GM13977 (cell line): ENCODE measurements at places on chromosomes 1 and 21.

GRCh38 chr1:78902641-78903040 is 103.9 kb downstream of the ADGRL4 start:
- DNase-seq: no peak

DNA sequence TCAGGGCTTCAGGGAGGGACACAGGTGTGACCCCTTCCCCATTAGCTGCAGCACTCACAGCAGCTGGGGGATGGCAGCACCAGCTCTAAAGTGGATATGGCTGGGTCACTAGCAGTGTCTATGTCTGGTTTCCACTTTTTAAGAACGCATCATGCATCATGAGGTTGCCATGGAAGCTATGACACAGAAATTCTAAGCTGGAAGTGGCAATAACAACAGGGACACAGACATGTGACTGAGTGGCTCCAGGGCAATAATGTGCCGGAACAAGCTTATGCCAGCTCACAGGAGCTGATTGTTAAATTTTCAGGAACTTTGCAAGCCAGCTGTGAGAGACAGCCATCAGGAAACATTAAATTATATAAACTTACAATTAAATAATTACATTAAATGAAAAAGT is 51.2 kb upstream of the NFASC start:
- no peak for DNase-seq

DNA sequence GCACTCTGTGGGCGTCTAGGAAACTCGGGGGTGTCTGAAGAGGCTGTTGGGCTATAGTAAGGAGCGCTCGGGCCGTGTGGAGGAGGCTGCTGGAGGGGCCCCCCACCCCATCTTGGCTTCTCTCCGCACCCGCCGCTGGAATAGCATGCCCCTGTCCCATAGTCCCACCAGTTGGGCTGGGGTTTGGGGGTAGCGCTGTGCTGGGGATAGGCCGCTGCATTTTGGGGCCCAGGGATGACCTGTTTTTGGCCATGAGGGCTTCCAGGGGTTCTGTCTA is 511 bp downstream of the EFNA3 start:
- no peak for DNase-seq

- no peak for DNase-seq
These were observed 71.4 kb downstream of the DDR2 start for GRCh38 chr1:162703708-162704107.

DNA sequence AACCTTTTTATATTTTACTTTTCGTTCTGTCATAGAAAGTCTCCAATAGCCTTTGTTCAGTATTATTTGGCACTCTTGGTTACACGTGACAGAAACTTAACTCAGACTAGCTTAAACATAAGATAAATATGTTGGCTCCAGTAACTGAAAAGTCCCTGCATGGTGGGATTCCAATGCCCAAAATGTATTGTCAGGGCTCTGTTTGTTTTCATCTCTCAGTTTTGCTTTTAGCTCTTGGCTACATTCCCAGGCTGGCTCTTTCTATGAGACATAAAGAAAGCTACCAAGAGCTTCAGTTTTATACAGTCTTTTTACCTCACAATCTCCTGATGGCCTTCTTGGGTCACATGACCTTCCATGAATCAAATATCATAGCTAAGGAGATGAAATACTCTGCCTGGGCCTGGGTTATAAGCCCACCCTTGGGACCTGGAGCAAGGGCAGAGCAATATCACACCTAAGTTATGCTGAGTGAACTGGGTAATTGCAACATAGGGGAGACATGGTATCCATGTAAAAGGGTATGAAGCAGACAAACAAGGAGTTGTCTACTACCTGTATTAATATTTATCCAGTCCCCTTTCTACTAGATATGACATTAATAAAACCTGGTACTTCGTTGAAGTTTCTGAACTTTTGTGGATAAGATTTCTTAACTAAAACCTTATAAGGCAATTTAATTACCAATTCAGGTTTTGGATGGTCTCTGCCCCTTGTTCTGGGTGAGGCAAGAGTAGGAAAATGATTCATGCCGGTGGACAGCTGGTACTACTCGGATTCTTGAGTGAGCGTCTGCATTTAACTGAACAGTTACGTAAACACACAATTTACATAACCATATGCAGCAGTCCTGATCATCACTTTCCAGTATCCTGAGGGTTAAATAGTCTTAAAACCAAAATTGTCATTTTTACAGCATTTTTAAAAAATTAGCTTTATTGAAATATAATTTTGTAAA is 442.3 kb downstream of the GPATCH2 start:
- no peak for DNase-seq

GRCh38 chr1:236858165-236858564 is 63.1 kb downstream of the MTR start:
- DNase-seq: no peak

GRCh38 chr1:213380865-213381264 is 329.8 kb downstream of the RPS6KC1 start:
- no peak for DNase-seq

DNA sequence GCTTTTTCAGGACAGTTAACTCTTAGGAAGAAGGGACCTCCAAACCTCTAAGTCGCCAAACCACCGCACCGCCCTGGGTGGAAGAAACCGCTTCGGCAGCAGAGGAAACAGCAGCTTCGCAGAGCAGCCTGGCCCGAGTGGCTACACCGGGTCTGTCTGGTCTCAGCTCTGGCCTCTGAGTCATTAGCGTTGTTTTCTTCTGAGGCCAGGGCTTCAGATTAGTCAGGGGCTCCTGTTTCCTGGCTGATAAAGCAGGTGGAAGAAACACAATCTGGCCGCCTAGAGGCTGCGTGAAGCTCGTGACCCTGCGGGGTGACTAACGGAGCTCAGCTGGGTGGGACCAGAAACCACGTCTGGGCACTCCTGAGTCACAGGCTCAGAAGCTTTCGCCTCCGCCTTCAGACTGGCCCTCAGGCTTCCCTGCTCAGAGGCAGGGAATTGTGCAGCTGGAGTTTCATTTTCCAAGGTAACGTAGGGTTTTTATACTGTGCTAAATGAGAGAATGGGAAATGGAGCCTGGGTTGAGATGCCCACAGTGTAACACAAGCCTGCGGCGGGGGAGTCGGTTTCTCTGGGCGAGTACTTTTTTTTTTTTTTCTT is 44.9 kb downstream of the CHAF1B start:
- DNase-seq: peak; percentile 86

DNA sequence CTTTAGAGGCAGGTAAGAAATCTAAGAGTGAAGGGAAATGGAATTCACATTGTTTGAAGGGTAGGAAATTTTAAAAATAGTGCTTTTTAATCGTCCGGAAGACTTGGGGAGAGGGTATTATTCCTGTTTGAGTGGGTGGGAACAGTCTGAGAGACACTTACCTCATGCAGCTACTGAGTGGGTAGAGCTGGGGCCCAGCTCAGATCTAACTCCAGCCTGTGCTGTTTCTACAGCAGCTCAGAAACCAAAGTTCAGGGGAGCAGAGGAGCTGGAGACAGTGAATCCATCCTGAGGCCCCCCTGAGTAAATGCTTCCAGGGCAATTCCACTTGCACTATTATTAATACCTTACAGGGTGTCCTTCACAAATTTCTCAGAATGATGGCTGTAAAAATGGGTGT is 63.8 kb downstream of the FGGY start:
- DNase-seq: no peak

DNA sequence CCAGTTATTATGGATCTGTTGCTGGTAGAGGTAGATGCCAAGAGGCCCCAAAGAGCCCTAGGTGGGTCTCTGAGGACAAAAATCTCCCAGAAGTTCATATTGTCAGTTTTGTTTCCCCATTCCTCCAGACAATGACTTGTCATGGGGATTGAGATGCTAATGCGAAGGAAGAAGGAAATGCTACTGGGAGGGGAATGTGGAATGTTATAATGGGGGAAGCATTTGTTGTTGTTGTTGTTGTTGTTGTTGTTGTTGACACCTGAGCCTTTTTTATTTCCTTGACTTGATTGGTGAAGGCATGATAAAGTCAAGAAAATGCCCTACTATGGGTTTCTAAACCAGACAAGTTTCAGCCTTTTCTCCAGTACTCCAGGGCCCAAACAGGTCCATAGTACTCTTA is 108.9 kb downstream of the BEND5 start:
- DNase-seq: no peak

DNA sequence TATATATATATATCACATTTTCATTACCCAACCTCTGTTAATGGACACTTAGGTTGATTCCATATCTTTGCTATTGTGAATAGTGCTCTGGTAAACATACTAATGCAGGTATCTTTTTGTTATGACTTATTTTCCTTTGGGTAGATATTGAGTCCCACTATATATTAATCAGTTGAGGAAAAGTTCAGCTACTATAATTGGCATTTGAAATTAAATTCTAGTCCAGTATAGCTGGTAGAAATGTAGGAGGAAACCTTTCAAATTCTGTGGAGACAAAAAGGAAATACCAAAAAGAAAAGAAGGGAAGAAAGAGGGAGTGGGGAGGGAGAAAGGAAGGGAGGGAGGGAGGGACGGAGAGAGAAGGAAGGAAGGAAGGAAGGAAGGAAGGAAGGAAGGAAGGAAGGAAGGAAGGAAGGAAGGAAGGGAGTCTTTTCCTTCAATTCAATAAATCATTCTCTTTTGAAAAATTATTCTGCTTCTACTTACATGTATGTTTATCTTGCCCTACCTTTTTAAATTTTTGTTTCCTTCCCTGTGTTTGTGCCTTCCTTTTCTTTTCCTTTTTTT is 311.9 kb downstream of the TPR start:
- DNase-seq: no peak

DNA sequence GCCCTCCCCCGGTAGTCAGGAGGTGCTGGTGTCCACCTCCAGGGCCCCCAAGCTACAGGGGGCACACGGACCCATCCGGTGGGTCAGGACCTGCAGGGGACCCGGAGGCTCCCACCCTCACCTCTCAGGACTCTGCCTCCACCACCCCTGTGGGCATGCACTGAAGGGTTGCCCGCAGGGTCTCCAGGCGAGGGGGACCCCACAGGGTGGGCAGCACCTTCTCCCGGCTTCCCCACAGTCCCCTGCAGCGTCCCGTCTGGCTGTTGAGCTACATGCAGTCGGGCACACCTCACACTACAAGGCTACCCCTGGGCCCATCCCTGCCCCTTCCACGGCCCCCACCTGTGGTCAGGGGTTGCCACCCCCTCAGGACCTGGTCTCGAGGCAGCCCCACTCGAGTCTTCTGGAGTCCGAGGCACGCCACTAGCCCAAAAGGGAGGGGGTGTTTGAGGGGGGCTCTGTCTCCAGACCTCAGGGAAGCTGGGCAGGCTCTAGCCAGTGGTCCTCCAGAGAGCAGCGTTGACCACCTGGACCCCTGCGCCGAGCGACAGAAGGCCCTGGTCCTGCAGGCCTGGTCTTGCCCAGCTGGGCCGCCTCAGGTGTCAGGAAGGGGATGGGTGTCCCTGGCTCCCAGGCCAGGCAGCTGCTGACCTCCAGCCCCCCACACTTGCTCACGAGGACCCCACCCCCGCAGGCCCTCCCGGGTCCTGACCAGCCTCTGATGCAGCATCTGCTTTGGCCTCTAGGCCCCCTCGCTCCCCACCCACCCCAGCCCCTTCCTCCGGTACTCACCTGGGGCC is 9.6 kb downstream of the PARS2 start:
- no peak for DNase-seq

GRCh38 chr1:118204648-118205047 is 19.6 kb upstream of the SPAG17 start:
- DNase-seq: no peak

GRCh38 chr1:11789126-11790067 is 16.4 kb downstream of the MTHFR start:
- no peak for DNase-seq

DNA sequence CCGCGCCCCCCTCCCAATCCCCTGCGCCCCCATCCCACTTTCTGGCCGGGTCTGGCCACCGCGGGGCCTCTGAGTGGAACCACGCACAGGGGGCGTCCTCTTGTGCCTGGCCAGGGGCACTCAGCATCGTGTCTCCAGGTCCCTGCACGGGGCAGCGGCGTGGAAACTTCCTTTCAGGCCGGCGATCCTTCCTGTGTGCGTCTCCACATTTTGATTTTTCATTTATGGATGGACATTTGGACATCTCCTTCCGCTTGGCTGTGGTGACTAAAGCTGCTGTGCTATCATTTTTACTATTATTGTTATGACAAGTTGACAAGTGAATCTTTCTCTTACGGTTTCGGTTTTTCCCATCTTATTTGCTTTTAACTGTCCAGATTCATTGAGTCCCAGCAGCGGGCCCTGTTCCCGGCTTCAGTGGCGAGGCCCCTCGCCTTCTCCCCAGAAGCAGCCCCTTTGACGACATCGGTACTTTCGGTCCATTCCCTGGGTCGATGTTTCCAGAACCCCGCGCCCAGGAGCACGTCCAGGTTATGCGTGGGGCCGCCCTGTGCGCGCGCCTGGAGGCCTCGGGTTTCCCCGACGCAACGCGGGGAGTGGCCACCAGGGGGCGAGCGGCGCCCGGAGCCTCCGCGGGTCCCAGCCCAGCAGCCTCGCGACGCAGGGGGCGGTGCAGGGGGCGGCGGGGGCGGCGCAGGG is 12.4 kb upstream of the SLC19A1 start:
- peak; percentile 94 for DNase-seq

- DNase-seq: no peak
These were observed 12.8 kb downstream of the CAP1 start for GRCh38 chr1:40053138-40053887.

GRCh38 chr1:180851995-180852887 is 60.5 kb upstream of the KIAA1614 start:
- no peak for DNase-seq

- DNase-seq: no peak
These were observed 4.4 kb upstream of the AUNIP start for GRCh38 chr1:25863486-25864262.
